Activated CD8-positive, alpha-beta T cell treated with anti-CD3 and anti-CD28 coated beads for 36 hours (primary cell): ENCODE measurements at places on chromosomes 7 and 10.

DNA sequence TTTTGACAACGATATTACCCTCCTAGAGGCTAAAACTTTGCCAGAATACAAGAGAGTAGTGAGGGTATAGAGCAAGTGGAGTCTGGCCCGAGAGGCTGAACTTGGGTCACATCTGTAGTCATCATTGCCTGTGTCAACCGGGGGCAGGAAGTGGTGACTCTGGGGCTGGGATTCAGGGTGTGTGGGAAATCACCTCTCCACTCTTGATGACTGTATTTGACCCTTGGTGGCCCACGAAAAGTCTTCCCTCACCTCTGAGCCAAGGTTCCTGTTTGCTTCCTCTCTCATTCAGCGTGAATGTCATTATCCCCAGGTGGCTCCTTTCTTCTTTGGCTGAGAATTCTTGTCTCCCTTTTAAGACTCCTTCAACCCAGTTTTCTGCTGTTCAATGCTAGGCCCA is 240.4 kb downstream of the ABCA13 start:
- DNase-seq: no peak

DNA sequence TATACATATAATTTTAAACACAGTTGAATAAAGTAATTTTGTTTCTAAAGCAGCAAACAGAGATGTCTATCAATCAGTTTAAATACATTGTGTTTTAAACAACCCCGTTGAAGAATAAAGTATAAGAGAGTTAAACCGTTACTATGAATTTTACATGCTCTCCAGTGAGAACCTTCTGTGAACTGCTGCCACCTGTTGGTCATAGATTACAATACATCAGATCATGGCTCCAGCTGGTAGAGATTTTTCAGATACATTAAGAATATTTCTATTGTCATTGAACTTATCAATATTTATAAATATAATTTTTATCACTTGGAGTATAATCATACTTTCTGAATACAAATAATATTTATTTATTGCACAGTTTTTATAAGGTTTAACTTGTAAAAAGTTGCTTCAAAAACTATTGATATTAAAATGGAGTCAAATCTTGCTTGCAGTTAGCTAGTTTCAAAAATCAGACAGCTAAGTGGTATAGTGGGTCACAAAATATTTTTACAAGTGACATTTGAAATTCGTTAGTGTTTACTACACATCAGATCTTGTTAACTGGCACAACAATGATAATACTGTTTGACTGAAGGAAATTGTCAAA is 561.2 kb upstream of the PHF14 start:
- DNase-seq: peak; percentile 31

DNA sequence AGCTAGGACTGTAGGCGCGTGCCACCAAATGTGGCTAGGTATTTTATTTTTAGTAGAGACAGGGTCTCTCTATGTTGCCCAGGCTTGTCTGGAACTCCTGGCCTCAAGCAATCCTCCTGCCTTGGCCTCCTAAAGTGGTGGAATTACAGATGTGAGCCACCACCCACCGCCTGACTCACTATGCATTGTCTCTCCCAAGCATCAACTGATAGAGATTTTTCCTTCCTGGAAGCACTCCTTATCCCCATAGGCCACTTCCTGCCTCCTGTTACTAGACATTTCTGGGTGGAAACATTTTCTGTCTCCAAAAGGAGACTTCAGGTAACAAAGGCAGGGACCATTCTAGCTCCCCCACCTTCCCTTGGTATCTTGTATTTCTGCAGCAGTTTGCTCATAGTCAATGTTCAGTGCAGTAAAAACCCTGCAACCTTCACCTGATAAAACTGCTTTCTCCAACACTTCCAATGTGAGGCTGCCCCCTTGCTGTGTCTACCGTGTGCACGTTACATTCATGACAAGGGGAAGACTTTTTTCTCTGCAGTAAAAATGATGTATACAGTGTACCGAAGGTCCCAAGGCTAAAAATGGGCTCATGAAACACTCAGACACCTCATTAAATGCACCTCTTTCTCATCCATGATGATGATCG is 84.9 kb downstream of the NHLRC2 start:
- no peak for DNase-seq

DNA sequence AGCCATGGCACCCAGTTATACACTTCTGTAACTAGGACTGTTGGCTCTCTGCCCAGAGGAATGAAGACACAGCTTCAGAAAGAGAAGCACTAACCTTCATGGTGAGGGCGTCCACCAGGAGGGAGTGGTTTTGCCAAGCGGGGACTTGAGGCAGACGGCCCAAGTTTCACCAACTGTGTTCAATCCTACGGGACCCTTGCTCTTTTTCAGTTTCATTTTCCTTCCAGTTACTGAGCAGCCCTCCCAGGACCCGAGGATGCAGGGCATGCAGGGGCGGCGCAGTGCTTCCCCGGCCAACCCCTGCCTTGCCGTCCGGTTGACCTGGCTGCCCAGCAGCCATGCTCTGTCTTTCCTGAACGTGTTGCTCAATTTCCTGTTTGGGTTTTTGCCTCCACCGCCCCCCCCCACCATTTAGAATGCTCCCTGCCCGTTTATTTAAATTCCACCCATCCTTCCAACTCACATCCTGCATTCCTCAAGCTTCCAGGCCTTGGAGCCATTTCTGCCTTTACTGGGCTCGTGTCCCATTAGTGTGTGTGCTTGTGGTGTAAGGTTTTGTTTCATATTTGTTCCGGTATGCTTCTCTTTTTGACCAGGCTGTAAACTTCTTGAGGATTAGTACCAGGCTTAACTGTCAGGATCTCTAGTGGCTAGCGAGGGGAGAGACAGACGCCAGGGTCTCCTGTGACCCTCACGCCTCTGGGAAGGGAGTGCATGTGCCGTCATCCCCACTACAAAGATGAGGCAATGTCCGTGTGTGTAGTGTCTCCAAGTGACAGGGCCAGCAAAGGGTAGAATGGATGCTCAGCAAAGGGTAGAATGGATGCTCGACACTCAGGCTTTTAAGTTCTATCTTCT is 31.6 kb downstream of the IL15RA start:
- no peak for DNase-seq

DNA sequence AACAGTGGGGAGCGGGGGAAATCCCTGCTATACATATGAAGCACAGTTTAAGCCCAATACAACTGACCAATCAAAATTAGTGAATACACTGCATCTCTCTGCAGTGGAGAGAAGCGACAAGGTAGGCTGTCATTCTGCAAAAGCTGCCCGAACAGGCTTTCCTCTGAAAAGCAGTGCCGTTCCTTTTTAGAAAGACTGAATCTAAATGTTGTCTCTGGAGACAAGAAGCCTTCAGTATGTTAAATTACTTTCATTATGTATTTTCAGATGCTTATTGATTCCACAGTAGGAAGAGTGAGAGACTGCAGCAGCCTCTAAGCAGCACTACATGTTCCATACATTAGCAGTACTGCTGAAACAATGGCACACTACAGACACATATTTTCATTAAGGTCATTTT is at the start of gene GPR22:
TSS of gene GPR22 (plus strand) at position 129 of the 400 bp plus-strand sequence. CDS start 4,004 bp downstream, outside the sequence.
- DNase-seq: no peak

- peak; percentile 7 for DNase-seq
Observed at GRCh38 chr7:55073051-55073511, 54.3 kb downstream of the EGFR start.

DNA sequence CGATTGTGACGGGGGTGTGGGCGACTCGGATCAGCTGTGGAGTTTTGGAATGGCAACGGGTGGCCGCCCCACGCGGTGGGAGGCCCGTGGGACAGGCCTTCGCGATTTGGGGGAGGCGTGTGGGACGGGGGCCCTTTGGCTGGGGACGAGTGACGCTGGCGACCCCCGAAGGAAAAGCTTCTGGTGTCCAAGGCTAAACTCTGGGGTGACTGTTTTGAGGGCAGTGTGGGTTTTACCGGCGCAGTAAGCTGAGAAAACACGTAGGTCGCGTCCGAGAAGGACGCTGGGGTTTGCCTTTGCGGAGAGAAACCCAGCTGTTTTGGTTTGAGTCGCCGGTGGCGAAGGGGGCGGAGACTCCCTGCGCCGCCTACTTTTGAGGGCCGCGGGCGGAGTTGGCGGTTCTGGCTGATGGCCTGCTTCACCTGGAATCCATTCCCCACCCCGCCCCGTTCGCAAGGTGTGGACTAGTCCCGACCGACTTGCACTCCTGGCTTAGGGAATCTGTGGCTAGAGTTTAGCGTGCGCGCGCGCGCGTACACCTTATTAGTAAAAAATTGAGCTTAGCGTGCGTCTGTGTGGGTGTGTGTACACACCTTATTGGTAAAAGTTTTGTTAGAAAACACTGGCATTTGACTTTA is 606 bp downstream of the TAX1BP1 start:
- DNase-seq: peak; percentile 93

DNA sequence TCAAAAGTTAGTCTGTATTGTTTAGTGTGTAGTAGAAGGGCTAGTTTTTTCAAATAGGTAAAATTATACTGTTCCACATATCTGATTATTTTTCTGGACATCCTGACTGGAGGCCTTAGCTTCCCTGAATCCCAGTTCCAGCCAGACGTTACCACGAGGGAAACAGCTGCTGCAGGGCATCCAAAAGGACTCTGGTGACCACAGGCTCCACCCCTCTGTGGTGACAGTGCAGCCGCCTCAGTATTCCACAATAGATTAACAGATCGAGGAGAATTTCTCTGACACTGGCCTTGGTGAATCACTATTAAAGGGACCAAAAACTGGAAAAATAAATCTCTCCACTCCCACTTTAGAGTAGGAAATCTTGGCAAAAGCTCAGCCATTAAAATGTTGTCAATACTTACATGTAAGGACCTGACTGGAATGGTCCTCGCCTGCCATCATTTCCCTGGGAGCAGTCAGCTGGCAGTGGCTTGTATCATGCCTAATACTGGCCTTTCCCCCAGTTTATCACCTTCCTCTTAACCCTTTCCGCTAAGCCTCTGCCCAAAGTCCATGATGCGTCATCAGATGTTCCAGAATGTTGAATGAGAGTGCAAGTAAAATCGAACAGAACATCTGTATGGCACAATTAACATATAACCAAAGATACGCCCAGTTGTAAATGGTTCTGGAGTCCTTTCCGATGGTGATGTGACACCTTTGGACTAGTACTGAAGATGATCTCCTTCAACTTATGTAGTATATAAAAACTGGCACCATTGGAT is 31.6 kb downstream of the ENO4 start:
- no peak for DNase-seq

- peak; percentile 48 for DNase-seq
Observed at GRCh38 chr10:51422311-51423120, 276.9 kb downstream of the CSTF2T start.

- DNase-seq: peak; percentile 67
Observed at GRCh38 chr10:14536241-14537213, 205.8 kb upstream of the FRMD4A start.

DNA sequence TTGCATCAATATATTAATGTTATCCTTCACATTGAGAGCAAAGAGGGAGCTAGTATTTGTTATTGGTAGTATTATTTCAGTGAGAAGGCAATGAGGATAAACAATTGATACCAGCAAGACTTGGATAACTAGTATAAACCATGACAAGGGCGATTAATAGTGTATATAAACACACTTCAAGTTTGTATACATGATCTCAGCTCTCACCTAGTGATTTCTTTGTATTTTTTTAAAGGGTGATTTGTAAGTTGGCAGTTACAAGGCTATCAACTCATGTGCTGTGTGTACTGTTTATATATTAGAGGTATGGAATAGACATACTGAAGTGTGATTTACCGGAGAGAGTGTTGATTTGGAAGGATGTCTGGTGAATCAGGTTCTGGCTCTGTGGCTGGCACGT is 88.0 kb downstream of the SNX10 start:
- no peak for DNase-seq

- DNase-seq: no peak
Observed at GRCh38 chr7:30201161-30201666, 66.4 kb downstream of the MTURN start.

- DNase-seq: no peak
Observed at GRCh38 chr10:22736134-22736533, 21.8 kb upstream of the PIP4K2A start.

DNA sequence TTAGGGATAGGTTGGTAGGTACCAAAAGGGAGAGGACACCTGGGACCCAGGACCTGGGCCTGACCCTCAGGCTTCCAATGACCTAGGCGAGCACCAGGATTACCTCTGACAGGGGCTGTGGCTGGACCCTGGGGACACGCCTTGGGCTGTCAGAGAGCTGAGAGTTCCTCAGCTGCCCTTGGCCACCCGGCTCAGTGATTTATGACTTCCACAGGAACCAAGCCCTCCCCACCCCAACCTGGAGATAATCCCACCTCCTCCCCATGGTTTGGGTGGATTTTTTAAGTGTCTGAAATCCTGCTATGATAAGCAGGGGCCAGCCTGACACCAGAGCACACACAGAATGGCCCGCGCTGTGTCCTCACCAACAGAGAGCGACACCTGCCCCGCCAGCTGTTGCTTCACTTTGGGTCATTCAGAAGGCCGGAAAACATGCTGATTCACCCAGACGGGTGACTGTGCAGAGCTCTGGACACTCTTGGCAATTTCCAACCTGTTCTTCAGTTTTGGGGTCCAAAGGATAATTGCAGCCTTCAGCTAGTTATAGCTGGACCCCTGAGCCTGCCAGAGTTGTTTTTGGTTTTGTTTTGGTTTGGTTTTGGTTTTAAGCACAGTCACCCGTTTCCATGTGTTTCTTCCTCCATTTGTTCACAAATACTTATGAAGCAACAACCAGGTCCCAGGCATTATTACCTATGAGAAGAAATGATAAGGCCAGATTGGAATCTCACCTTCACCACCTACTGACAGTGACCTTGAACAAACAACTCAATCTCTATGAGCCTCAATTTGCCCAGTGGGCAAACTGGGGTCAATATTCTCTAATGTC is 78.2 kb downstream of the RAB11FIP2 start:
- no peak for DNase-seq

- peak; percentile 8 for DNase-seq
Observed at GRCh38 chr7:142685877-142686508, 63.3 kb upstream of the PRSS1 start.

GRCh38 chr7:148261996-148262688 is 328.4 kb upstream of the C7orf33 start:
- no peak for DNase-seq

DNA sequence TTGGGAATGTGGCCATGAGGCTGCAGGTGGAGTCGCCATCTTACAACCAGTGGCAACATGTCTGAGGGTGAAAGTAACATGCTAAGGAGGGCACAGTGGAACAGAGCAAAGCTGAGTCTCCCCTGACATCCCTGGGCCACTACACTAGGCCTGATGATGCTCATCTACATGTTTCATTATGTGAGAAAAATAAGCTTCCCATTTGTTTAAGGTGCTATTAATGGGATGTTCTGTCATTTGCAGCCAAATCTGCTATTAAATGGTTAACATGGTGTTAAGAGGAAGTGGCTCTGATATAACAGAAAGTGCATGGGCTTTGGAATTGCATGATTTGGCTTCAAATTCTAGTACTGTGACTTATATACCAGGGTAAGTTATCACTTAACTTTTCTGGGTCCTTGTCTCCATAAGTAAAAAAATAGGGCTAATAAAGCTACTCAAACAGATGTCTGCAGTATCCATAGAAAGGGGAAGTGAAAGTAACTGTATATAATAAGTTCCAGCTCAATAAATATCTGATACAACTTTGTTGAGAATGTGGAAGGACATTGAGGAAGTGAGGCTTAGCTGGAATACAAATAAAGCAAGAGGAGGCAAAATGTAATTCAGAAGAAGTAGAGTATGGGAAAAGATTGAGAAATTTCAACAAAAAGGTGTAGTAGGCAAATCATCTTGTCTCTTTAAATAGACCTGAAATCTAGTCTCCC is 158.9 kb downstream of the RTKN2 start:
- no peak for DNase-seq
